Glutamatergic neuron (in vitro differentiated cells): ENCODE measurements at places on chromosomes 12 and 14. TPM values are rescaled to one million over a fixed set of nuclear protein-coding genes. Genes with fewer than 3 reads are reported as not detected.

Gene IPO8
- 29.7 TPM for total RNA-seq

Gene MANSC4
- not detected for total RNA-seq

Gene HSP90AA1
- 610 TPM for total RNA-seq

Gene SCNN1A
- total RNA-seq, result 0.74 TPM

Gene MSI1
- 229 TPM for total RNA-seq

Gene PKP2
- total RNA-seq, result 2.5 TPM

Gene AGAP2
- 45.5 TPM for total RNA-seq

Gene CLEC2B
- not detected for total RNA-seq

Gene CIROP
- total RNA-seq, result not detected

Gene VRK1
- 50.5 TPM for total RNA-seq

Gene ATP5MC2
- total RNA-seq, result 283 TPM

Gene SDR9C7
- 0.39 TPM for total RNA-seq

GRCh38 chr14:74835645-74836250, 40.2 kb downstream of the PROX2 start:
- no peaks in the 10 kb centered on the region for H3K36me3 ChIP-seq
- H3K27ac ChIP-seq, result no peak overlapping the region
- DNase-seq, result no peak
- no peaks in the 10 kb centered on the region for H3K27me3 ChIP-seq
- H3K4me3 ChIP-seq, result no peak overlapping the region

- DNase-seq, result no peak
- H3K27ac ChIP-seq, result no peak overlapping the region
- H3K36me3 ChIP-seq, result no peaks in the 10 kb centered on the region
- H3K4me1 ChIP-seq, result no peaks in the 10 kb centered on the region
- H3K4me3 ChIP-seq, result no peak overlapping the region
These were observed 125.3 kb downstream of the WIF1 start for GRCh38 chr12:64995816-64996215.

GRCh38 chr12:89358805-89359204, 6.5 kb upstream of the DUSP6 start:
- no peak for DNase-seq
- H3K4me1 ChIP-seq, result peaks cover 15% of the 10 kb centered on the region
- no peaks in the 10 kb centered on the region for H3K36me3 ChIP-seq
- no peak overlapping the region for H3K4me3 ChIP-seq

DNA sequence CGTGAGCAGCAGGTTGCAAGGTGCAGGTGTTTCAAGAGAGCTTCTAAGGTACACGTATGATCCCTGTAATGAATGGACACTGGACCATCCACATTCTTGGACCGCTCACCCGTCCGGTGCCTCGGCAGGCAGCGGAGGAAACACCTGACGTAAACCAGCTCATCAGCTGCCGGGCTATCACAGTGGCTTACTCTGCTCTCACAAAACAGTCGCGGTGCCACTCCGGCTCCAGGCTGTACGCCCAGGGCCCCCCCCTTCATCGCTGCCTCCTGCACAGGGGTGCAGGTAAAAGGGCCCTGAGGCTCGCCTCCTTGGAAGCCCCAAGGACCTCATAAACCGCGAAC, 436 bp downstream of the VPS33A start:
- H3K36me3 ChIP-seq, result peaks cover 4% of the 10 kb centered on the region
- peaks cover 16% of the 10 kb centered on the region for H3K27me3 ChIP-seq
- no peak for DNase-seq
- peaks cover 4% of the 10 kb centered on the region for H3K4me1 ChIP-seq

GRCh38 chr14:53538316-53538881, 385.3 kb upstream of the DDHD1 start:
- H3K4me3 ChIP-seq, result no peak overlapping the region
- no peak overlapping the region for H3K27ac ChIP-seq
- no peaks in the 10 kb centered on the region for H3K4me1 ChIP-seq
- DNase-seq, result no peak
- H3K36me3 ChIP-seq, result no peaks in the 10 kb centered on the region

DNA sequence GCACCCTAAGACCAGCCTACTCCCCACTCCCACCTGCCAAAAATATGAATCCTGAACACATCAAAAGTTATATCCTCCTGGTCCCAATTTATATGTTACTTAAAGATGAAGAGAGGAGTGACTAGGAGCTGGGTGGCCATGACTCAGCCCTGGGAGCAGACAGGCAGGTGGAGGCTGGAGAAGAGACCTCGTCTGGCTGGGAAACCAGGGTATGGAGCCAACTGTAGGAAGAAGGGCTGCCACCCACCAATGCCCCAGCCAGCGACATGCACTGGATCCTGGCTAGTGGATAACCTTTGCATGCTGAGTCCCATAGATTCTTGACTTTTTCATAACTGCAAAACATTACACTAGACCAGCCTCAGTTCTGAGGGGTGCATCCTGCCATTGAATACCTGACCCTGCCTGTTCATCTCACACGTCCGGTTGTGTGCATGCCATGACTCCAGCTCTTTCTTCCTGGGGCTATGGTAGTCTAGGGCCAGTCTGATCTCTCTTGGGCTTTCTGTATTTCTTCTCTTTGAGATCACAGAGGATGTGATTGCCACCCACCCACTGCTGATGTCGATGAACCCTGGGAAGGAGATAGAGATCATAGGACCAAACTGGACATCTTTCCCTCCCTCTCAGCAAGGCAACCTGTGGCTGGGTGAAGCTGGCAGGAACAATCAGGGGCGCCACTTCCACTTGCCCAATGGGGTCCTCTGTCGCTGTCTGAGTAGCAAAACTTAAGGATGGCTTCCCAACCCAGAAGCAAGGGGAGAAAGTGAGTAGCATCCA, 69.6 kb upstream of the DDX11 start:
- H3K4me3 ChIP-seq, result no peak overlapping the region
- H3K4me1 ChIP-seq, result peaks cover 30% of the 10 kb centered on the region
- no peak overlapping the region for H3K27ac ChIP-seq
- no peaks in the 10 kb centered on the region for H3K36me3 ChIP-seq
- DNase-seq, result no peak

DNA sequence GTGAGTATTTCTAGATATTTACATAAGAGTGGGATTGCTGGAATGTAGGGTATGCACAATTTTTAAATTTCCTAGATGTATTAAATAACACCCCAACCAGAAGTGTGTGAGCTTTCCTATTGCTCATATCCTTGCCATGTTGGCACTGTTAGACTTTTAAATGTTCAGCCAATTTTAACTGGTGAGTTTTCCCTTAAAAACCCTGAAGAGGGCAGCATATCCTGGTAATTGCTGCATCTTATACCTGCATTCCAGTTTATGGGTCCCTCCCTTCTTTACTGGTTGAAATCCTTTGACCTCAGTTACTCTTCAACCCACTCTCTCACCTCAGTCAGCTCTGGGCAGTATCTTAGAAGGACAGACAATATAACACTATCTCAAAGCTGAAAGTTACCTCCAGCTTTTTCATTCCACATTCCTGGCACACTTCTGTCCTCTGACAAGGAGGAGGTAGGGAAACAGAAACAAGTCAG, 270.6 kb downstream of the PAWR start:
- H3K4me3 ChIP-seq, result no peak overlapping the region
- DNase-seq, result no peak
- peaks cover 9% of the 10 kb centered on the region for H3K4me1 ChIP-seq
- no peaks in the 10 kb centered on the region for H3K36me3 ChIP-seq

DNA sequence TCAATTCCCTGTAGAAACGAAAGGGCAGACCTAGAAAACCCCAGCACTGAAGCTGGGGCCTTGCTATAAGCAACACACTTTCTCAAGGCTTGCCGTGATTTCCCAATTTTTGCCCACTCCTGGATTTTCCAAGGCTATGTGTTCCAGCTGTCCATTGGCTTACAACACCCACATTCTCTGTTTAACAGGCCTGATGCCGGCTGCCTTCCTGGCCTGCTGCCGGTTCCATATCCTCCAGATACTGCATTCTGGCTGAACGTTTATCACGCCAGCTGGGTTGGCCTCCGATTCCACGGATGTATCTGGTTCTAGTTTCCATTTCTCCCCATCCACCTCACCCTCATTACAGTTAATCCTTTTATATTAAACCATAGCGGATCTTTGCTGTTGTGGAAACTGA, 2.0 kb upstream of the PCNX1 start:
- peak overlapping the region; percentile 38 for H3K4me3 ChIP-seq
- H3K27ac ChIP-seq, result peak overlapping the region; percentile 79
- peaks cover 20% of the 10 kb centered on the region for H3K4me1 ChIP-seq

GRCh38 chr12:49098035-49098451, 3.4 kb upstream of the DHH start:
- peaks cover 10% of the 10 kb centered on the region for H3K36me3 ChIP-seq
- H3K27ac ChIP-seq, result no peak overlapping the region
- H3K27me3 ChIP-seq, result peaks cover 15% of the 10 kb centered on the region
- DNase-seq, result peak; percentile 81
- no peak overlapping the region for H3K4me3 ChIP-seq
- H3K4me1 ChIP-seq, result peaks cover 4% of the 10 kb centered on the region

DNA sequence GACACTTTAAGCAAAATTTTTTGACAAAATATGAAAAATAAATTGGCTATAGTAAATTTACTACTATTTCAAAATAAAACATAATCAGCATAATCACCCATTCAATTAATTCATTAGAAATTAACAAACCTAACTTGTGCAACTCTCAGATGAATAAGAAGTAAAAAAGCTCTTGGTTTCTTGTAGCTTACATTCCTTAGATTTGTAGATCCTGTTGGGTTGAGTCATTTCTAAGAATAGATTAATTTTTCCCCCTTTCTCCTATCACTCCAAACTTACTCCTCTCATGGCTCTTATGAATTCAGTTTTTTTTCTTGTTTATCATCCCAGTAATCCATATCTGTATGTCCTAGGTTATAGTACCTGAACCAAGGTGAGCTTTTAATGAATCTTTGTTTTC, 230.9 kb upstream of the LRIG3 start:
- no peak overlapping the region for H3K4me3 ChIP-seq
- no peak for DNase-seq
- peaks cover 2% of the 10 kb centered on the region for H3K4me1 ChIP-seq
- no peaks in the 10 kb centered on the region for H3K36me3 ChIP-seq
- peaks cover 1% of the 10 kb centered on the region for H3K27me3 ChIP-seq
- H3K27ac ChIP-seq, result no peak overlapping the region

DNA sequence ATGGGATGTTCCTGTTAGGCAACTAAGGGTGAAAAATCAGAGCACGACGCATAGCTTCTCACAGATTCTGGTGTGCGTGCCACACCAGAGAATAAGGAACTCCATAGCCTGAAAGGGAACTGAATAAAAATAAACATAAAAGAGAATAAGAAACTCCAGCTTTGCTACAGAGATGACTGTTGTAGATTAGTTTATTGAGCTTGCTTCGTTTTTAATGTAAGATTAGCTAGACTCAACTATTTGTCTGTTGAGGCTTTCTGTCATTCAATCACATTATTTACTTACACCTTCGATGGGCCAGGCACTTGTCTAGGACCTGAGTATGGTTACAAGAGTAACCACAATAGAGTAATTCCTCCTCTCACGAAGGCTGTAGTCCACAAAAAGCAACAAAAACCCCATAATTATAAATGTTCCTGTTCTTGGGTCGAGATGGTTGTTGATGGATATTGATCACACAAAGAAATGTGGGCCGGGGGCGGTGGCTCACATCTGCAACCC, 807 bp upstream of the ZCCHC8 start:
- peak overlapping the region; percentile 96 for H3K27ac ChIP-seq
- peaks cover 5% of the 10 kb centered on the region for H3K36me3 ChIP-seq
- H3K4me1 ChIP-seq, result peaks cover 15% of the 10 kb centered on the region
- peak overlapping the region; percentile 99 for H3K4me3 ChIP-seq

GRCh38 chr12:102215992-102216691, 18.5 kb upstream of the PMCH start:
- H3K36me3 ChIP-seq, result no peaks in the 10 kb centered on the region
- no peaks in the 10 kb centered on the region for H3K27me3 ChIP-seq
- no peak overlapping the region for H3K27ac ChIP-seq
- no peaks in the 10 kb centered on the region for H3K4me1 ChIP-seq
- no peak for DNase-seq
- H3K4me3 ChIP-seq, result no peak overlapping the region

DNA sequence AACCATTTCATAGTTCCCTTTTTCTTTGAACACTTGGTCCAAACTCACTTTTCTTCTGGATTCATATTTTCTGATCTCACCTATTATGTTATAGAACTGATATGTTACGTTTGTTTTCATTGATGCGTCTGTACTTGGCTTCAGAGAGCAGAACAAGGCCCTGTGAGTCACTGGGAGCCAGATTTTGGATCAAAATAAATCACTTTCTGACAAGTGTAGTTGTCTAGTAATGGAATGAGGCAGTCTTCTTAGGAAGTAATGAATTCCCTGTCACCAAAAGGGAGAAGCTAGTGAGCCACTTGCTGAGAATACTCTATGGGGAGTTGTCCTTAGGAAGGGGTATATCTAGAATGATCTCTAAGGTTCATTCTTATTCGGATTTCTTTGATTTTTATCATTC, 10.2 kb downstream of the BICD1 start:
- peaks cover 10% of the 10 kb centered on the region for H3K36me3 ChIP-seq
- H3K27me3 ChIP-seq, result peaks cover 3% of the 10 kb centered on the region
- peaks cover 52% of the 10 kb centered on the region for H3K4me1 ChIP-seq
- no peak overlapping the region for H3K27ac ChIP-seq
- peak overlapping the region; percentile 53 for H3K4me3 ChIP-seq
- DNase-seq, result no peak

DNA sequence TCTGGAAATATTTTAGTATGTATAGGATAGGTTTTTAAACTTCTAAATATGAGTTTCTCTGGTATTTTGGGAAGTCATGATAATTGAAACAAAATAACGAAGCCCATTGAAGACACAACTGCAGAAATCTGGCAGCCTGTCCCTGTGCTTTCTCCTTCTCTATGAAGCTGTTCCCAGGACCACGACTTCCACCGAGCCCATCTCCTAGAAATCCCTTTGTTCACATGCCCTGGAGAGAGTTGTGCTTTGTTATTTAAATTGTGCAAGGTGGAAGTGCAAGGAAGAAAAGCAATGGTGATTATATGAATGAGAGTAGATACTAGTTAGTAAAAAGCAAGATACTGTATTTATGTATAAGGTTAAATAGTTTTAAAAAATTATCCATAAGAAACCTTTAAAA, 32.2 kb downstream of the STK38L start:
- H3K36me3 ChIP-seq, result no peaks in the 10 kb centered on the region
- H3K4me3 ChIP-seq, result no peak overlapping the region
- peaks cover 7% of the 10 kb centered on the region for H3K4me1 ChIP-seq
- no peak for DNase-seq
- H3K27me3 ChIP-seq, result no peaks in the 10 kb centered on the region

DNA sequence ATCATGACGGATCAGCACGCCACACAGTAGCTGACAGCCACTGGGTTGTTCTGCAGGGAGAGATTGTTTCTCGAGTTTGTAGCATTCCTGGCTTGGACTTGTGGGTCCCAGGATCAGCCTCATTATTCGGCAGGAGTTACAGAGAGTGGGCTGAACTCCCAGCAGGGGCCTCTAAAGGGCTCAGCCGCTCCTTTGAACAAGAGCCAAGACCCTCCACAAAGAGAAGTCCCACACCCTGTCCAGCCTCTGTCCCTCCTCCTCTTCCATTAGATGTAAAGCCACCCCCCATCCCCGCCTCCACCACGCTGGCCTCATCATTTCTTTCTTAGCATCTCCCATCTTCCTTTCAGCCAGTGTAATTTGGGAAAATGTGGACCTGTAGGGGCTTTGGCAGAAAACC, 96.7 kb upstream of the HSPB8 start:
- H3K27ac ChIP-seq, result peak overlapping the region; percentile 45
- no peak for DNase-seq
- H3K4me1 ChIP-seq, result peaks cover 37% of the 10 kb centered on the region
- H3K4me3 ChIP-seq, result no peak overlapping the region
- H3K36me3 ChIP-seq, result peaks cover 5% of the 10 kb centered on the region
- peaks cover 6% of the 10 kb centered on the region for H3K27me3 ChIP-seq
